ENCODE measurements at places on chromosomes 2 and 18.

DNA sequence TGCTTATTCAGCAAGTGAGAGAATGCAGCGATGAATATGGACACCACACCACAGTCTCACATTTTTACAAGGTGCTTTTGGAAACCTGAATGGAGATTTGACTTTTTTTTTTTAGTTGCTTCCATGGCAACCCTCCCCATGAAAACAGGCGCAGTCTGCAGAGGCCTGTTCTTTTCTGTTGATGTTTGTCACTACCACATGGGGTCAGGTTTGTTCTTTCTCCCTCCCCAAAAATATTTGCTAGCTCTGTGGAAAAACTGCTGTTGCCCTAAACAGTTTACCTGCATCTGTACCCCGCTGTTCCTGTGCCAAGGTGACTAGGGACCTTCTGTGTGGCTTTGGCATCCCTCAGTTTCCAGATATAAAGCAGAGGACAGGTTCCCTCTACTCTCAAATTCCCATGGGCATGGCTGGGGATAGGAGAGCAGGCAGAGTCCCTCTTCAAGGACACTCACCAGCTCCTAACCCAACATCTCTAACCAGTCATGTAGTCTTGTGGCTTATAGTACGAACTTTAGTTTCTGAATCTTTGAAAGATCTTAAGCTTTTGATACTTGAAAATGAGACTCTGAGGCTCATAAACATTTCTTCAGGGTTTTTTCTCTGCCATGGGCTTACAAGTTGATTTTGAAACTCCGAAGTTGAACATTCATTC lies 14.7 kb upstream of the MAPRE2 start:
- peak; percentile 44 for DNase-seq

GRCh38 chr18:56199580-56200330 lies 438.6 kb downstream of the TXNL1 start:
- DNase-seq = no peak

DNA sequence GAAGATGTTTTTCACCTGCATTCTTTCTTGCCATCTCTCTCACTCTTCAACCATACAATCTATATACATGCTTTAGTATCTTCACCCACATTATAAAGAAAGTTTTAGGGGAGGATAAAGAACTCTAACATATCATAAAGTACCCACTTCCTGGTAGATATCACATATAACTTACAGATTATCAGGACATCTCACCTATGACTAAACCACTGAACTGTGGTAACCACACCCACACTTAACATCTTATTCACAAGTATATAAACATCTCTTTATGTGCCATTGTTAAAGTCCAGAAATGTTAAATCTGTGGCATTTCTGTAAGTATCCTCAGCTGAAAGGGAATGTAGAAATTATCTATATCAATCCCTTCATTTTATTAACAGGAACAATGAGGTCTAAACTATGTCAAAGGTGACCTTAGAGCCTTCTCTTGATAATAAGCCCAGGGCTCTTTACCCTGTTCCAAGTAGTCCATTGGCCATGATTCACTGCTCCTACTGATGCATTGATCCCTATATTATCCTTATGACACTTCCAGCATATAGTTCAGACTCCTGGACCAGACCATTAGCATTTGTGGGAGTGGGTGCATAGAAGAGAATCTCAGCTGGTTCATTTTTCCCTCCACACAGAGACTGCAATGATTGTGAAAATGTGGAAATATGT lies 182.4 kb downstream of the SUCLG1 start:
- no peak for DNase-seq

DNA sequence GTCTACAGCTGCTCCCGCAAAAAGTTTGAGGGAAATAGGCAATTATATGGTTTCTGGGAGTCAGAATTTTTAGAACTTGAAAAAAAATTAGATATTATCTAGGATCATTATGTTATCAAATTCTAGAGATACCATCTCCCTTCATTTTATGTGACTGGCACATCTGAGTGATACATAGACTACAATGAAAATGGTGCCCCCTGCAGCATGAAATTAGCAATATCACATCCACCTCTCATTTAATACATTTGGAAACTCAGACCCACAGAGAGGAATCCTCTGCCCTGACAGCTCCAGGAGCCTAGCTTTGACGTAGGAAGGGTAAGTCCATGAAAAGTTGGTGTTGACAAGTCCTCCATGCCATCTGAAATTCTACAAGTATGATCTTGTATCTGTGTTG lies 381.6 kb downstream of the SUCLG1 start:
- DNase-seq = peak; percentile 37

- DNase-seq = no peak
These were observed 24.9 kb upstream of the YWHAQ start for GRCh38 chr2:9655441-9656269.

- DNase-seq = no peak
These were observed 1.1 kb downstream of the PREB start for GRCh38 chr2:27133195-27133875.

DNA sequence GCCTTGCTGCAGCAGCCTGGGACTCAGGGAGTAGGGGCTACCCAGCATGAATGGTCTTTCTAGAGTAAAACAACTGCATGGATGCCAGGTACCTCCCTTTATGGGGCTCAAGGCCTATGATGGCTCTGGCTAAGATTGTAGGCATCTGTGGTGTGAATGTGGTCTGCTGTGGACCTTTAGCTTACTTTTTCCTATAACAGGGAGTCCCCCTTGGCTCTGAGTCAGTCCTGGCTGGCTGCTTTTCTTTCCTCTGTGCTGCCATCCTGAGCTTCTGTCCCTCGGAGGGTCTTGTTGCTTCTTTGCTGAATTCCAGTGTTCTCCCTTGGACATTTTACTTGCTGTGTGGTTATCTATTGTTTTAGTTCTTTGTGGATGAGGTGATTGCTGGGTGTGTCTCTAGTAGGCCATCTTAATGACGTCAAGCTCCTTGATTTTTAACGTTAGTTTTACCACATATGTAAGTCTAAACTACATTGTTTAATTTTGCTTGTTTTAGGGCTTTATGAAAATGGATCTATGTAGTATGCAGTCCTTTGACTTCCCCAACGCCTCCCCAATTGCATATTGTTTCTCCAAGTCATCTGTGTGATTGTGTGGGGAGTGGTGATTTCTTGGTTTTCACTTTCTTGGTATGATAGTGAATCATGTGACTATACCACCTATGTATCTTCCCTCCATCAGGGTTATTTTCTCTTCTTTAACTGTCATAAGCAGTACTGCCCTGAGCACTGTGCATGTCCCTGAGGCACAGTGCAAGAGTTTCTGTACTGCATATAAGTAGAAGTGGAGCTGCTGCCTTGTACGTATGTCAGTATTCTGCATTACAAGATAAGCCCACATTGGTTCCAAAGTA lies 92.4 kb downstream of the NCK2 start:
- no peak for DNase-seq

- DNase-seq = no peak
These were observed 348.4 kb upstream of the RAB12 start for GRCh38 chr18:8260827-8261226.

All from NCI-H1092 treated with DMSO at 0.1 percent for 48 hours (cell line).